T-cell (primary cell): ENCODE measurements at places on chromosomes 7 and 10.

- H3K27me3 ChIP-seq, result no peaks in the 10 kb centered on the region
- DNase-seq, result no peak
- H3K4me3 ChIP-seq, result no peak overlapping the region
- no peaks in the 10 kb centered on the region for H3K36me3 ChIP-seq
- no peak overlapping the region for H3K27ac ChIP-seq
These were observed 6.1 kb upstream of the SCRN1 start for GRCh38 chr7:29995652-29996051.

GRCh38 chr7:101813402-101814019 lies 3.9 kb upstream of the CUX1 start:
- no peak overlapping the region for H3K27ac ChIP-seq
- no peaks in the 10 kb centered on the region for H3K27me3 ChIP-seq
- H3K4me1 ChIP-seq, result peaks cover 12% of the 10 kb centered on the region
- no peak for DNase-seq
- H3K36me3 ChIP-seq, result no peaks in the 10 kb centered on the region

DNA sequence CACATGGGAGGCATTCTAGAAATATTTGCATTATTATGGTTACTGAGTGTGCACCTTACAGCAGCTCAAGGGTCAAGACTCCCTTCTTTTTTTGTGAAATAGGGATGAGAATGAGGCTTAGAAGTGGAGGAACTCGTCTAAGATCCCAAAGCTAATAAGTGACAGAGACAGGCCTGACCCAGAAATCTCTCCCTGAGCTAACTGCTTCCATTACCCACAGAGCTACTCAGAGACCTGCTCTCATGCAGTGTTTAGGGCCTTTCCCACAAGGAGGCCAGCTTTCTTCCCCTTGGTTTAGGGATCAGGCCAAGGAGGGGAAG lies 301.7 kb downstream of the RPS24 start:
- no peak for DNase-seq
- H3K4me3 ChIP-seq, result no peak overlapping the region
- no peaks in the 10 kb centered on the region for H3K27me3 ChIP-seq
- H3K4me1 ChIP-seq, result no peaks in the 10 kb centered on the region
- no peak overlapping the region for H3K27ac ChIP-seq

DNA sequence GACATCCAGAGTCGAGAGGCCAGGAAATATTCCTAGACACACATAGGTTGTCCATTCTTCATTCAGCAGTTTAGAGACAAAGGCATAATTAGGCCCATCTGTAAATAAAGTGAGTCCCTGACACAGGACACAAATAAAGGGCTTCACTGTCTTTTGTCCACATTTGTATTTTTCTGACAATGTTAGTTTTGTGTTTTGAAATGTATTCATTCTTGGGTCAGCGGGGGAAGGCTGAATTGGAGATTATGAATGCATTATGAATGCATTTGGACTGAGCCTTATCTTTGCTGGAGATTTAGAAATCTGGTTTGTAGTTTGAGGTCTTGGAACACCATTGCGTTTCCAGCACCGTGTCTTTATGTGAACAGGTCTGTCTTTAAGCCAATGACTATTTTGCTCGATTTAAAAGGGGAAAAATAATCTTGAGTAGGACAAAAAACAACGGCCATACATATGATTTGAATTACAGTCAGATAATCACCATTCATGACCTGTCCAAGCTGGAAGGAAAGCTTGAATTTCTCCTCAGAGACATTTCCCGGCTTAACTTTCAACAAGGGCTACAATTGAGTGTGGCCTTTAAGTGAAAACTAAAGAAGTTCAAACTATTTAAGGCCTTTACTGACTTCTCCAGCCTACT lies 334.8 kb downstream of the WDR11 start:
- no peak for DNase-seq
- no peak overlapping the region for H3K27ac ChIP-seq
- no peak overlapping the region for H3K4me3 ChIP-seq

- H3K4me3 ChIP-seq, result no peak overlapping the region
- no peak for DNase-seq
- H3K36me3 ChIP-seq, result no peaks in the 10 kb centered on the region
- no peak overlapping the region for H3K27ac ChIP-seq
- no peaks in the 10 kb centered on the region for H3K4me1 ChIP-seq
- H3K27me3 ChIP-seq, result no peaks in the 10 kb centered on the region
These were observed 128.7 kb downstream of the COBL start for GRCh38 chr7:51187941-51188340.

DNA sequence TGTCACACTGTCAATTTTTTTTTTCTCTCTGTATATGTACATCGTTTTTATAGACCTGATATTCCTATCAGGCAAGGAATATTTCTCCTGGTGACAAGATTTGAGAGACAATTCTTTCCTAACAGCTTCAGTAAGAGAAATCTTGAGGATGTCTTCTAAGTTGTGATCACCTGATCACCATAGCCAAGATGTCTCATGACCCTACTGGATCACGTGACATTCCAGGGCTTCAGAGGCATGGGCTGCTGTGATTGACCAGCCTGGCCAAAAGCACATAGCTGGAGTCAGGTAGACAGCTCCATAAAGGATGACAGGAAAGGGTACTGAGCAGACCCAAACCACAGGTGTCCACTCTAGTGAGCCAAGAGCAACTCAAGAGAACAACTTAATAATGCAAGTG lies 444.9 kb downstream of the SORCS3 start:
- no peaks in the 10 kb centered on the region for H3K4me1 ChIP-seq
- H3K4me3 ChIP-seq, result no peak overlapping the region
- H3K36me3 ChIP-seq, result no peaks in the 10 kb centered on the region

DNA sequence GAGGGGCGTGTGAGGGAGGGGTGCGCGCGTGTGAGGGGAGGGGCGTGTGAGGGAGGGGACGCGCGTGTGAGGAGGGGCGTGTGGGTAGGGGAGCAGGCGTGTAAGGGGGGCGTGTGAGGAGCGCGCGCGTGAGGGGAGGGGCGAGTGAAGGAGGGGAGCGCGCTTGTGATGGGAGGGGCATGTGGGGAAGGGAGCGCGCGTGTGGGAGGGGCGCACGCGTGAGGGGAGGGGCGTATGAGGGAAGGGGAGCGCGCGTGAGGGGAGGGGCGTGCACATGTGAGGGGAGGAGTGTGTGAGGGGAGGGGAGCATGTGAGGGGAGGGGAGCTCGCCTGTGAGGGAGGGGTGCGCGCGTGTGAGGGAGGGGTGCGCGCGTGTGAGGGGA lies 19.1 kb downstream of the MXI1 start:
- peaks cover 21% of the 10 kb centered on the region for H3K4me1 ChIP-seq
- no peak overlapping the region for H3K27ac ChIP-seq
- DNase-seq, result peak; percentile 84

DNA sequence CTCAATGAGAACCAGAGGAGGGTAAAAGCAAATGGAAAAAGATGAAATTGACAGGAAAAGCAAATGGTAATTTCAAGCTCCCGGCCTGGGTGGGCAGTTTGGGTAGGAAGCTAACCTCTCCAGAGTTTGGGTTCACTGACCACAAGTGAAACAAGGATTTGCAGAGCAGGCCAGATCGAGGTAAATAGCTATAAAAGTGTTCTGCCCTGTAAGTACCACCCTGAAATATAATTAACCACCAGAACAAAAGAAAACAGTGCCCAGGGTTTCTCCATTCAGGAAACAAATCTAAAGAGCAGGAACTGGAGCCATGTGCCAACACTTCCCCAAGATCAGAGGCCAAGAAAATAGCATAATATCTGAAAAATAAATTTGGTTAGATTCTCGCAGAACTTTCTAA lies 276.7 kb upstream of the MEOX2 start:
- no peaks in the 10 kb centered on the region for H3K4me1 ChIP-seq
- no peak overlapping the region for H3K4me3 ChIP-seq
- DNase-seq, result no peak
- H3K27ac ChIP-seq, result no peak overlapping the region
- no peaks in the 10 kb centered on the region for H3K27me3 ChIP-seq

GRCh38 chr7:34260279-34260678 lies 354.9 kb downstream of the BMPER start:
- DNase-seq, result no peak
- no peaks in the 10 kb centered on the region for H3K36me3 ChIP-seq
- no peak overlapping the region for H3K27ac ChIP-seq
- no peaks in the 10 kb centered on the region for H3K27me3 ChIP-seq
- no peaks in the 10 kb centered on the region for H3K4me1 ChIP-seq

GRCh38 chr7:154770361-154770760 lies 232.6 kb downstream of the PAXIP1 start:
- no peak for DNase-seq
- no peak overlapping the region for H3K4me3 ChIP-seq
- no peaks in the 10 kb centered on the region for H3K4me1 ChIP-seq
- H3K27ac ChIP-seq, result no peak overlapping the region
- H3K36me3 ChIP-seq, result no peaks in the 10 kb centered on the region

DNA sequence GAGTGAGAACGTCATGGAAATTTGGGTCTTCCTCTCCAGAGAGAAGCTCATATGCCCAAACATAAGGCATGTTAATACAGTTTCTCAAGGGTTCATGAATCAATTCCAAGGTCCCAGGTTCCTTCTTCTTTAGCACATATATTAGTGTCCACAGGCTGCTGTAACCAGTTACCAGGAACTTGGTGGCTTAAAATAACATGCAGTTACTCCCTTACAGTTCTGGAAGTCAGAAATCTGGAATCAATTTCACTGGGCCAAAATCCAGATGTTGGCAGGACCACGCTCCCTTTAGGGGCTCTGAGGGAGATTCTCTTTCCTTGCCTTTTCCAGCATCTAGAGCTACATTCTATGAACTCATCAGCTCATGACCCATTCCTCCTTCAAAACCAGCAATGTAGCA lies 64.8 kb downstream of the MRC1 start:
- H3K36me3 ChIP-seq, result no peaks in the 10 kb centered on the region
- no peaks in the 10 kb centered on the region for H3K27me3 ChIP-seq
- DNase-seq, result no peak

- H3K27me3 ChIP-seq, result peaks cover 6% of the 10 kb centered on the region
- no peaks in the 10 kb centered on the region for H3K4me1 ChIP-seq
- H3K36me3 ChIP-seq, result peaks cover 2% of the 10 kb centered on the region
- no peak overlapping the region for H3K4me3 ChIP-seq
- no peak for DNase-seq
These were observed 719 bp upstream of the PGAM2 start for GRCh38 chr7:44066111-44066460.

DNA sequence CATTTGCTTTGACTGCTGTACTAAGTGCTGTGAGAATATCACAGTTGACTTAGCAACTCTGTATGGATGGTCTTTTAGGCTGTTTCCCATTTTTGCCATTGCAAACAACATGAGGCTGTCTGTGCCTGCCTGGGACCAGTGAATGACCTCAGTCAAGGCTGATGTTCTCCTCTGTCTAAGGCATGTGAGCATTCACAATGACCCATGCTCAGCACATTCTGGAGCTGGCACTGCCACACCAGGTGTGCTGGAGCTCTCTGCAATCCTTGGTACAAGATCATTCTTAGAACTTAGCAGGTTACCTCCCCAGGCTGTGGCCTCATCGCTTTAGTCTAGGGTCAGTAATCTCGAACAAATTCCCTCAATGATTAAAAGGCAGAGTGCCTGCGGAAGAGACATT lies 61.9 kb downstream of the SH3PXD2A start:
- no peaks in the 10 kb centered on the region for H3K27me3 ChIP-seq
- no peak for DNase-seq
- H3K4me3 ChIP-seq, result no peak overlapping the region
- H3K27ac ChIP-seq, result no peak overlapping the region

DNA sequence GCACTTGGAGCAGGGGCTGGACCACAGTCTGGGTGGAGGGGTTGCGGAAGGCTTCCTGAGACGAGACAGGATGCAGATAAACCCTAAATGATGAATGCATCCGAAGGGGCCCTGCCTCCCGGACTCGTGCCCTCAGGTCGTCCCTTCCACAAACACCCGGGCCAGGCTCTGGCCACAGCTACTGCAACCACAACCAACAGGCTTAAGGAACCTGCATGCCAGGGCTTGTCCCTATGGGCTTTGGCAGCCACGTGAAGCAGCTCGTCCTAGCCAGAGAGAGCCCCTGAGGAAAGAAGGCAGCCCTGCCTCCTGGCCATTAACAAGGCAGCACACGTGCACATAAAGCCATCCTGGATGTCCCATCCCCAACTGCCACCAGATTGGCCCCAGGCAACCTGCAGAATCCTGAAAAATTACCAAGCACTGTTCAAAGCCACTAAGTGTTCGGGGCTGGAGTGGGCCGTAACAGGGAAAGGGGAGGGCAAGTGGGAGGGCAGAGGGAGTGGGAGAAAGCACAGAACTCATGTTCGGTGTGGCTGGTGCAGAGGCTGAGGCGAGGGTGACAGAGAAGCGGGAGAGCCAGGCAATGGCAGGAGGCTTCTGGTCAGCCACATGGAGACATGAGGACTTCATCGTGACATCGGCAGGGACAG lies 62.7 kb downstream of the MAD1L1 start:
- H3K4me1 ChIP-seq, result no peaks in the 10 kb centered on the region
- no peak for DNase-seq
- H3K27me3 ChIP-seq, result no peaks in the 10 kb centered on the region
- H3K36me3 ChIP-seq, result peaks cover 12% of the 10 kb centered on the region
- no peak overlapping the region for H3K4me3 ChIP-seq

GRCh38 chr10:114051714-114052113 lies 8.0 kb downstream of the ADRB1 start:
- H3K27me3 ChIP-seq, result peaks cover 17% of the 10 kb centered on the region
- DNase-seq, result no peak
- no peak overlapping the region for H3K27ac ChIP-seq

DNA sequence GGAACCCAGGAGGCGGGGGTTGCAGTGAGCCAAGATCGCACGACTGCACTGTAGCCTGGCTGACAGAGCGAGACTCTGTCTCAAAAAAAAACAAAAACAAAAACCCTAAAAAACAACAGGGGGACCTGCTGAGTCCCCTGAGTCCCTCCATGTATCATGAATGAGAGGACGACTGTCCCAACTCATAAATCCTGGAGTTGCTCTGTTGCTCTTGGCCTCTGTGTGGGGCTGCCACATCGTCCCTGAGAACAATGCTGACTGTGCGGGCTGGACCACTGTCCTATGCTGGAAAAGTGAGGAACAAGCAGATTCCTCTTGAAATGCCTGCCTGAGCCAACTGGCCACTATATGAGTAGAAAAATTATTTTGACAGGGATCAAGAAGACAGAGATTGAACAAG lies 122.5 kb downstream of the IDE start:
- H3K4me1 ChIP-seq, result no peaks in the 10 kb centered on the region
- H3K27me3 ChIP-seq, result no peaks in the 10 kb centered on the region
- no peak overlapping the region for H3K4me3 ChIP-seq
- no peak for DNase-seq
- H3K36me3 ChIP-seq, result peaks cover 26% of the 10 kb centered on the region

DNA sequence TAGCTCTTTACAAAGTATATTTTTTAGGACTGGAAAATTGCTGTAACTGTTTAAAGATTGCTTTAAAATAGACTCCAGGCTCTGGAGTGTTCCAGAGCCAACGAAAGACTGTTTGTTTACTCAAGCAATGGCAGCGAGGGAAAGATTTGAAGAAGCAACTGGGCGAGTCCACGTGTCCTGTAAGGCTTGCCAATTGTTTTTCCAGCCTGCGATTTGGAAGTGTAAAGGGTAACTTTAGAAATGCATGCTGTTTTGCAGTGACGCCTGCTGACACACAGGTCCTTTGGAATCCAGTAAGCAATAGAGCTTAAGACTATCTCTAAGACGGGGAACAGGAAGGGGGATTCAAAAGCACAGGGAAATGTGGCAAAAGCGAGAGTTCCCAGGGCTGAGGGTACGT lies 55.8 kb downstream of the TACC2 start:
- no peaks in the 10 kb centered on the region for H3K36me3 ChIP-seq
- no peaks in the 10 kb centered on the region for H3K4me1 ChIP-seq
- DNase-seq, result no peak
- no peak overlapping the region for H3K27ac ChIP-seq
- no peak overlapping the region for H3K4me3 ChIP-seq
- peaks cover 10% of the 10 kb centered on the region for H3K27me3 ChIP-seq

- H3K4me1 ChIP-seq, result no peaks in the 10 kb centered on the region
- H3K36me3 ChIP-seq, result no peaks in the 10 kb centered on the region
- H3K27ac ChIP-seq, result no peak overlapping the region
- H3K4me3 ChIP-seq, result no peak overlapping the region
- no peak for DNase-seq
These were observed 57.5 kb upstream of the ARL4A start for GRCh38 chr7:12629816-12630512.
